ENCODE measurements at places on chromosomes 12 and 14.

DNA sequence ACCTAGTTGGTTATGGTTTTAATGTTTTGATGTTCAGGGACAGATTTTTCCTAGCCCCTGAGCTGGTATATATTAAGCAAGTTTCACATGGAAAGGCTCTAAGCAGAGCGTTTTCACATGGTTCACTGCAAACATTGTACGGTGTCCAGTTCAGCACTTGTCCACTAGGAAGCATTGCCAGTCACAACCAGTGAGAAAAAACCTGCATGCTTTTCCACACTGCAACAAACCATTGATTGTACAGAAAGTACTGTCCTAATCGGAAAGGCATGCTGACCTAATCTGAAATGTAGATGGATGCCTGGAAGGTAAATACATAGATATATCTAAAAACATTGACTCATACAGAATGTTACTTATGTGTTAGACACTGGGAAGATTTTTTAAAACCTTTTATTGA lies 25.0 kb upstream of the NPAS3 start:
- no peak for DNase-seq

DNA sequence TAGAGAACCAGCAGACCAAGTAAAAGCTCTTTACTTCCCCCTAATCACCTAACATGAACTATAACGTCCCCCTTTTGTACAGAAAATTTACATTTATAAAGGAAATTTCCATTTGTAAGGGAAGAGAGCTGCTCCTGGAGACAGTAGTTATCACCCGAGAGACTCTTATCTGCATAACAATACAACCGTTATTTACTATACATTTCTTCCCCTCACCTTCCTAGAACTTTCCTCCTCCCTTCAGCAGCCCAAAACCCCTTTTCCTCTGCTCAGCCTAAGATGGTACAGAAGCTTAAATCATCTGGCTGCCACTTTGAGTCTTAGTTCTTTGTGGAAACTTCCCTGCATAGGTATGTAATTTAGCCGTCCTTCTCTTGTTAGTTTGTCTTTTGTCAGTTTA lies 40.4 kb upstream of the ETV6 start:
- no peak for DNase-seq

DNA sequence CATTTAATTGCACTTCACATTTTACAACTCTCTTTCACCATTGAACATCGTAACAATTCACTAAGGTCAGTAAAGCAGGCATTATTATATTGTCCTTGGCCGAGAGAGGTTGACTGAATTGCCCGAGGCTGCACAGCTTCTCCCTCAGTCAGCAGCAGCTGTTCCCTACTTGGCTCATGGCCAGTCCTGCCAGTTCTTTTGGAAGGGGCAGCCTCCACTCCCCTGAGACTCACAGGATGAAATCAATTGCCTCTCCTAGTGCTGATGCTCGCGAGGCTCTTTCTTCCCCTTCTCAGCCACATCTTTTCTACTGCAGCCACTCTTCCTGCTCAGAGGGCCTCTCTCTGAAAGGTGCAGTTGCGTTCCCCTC lies 79.9 kb upstream of the KCNA1 start:
- peak; percentile 25 for DNase-seq

DNA sequence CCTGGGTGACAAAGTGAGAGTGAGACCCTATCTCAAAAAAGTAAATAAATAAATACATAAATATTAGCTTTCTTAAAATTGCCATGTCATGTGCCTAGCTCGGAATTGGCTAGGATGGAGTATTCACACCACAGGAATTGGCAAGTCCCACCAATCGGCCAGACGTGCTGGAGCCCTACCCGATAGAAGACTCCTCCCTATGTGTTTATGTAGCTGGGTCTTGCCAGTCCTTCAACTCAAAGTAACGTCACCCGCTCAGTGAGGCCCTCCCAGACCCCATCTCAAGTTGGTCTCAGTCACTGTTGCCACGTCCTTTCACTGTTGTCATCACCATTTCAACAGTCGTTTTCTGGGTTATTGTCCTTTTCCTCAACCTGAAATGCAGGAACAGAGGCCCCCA lies 20.2 kb downstream of the VRTN start:
- no peak for DNase-seq

- DNase-seq = no peak
These were observed 86.2 kb downstream of the IGF1 start for GRCh38 chr12:102394200-102394599.

GRCh38 chr12:67531501-67531900 lies 117.0 kb upstream of the DYRK2 start:
- DNase-seq = no peak

- peak; percentile 69 for DNase-seq
These were observed 36.8 kb downstream of the NIN start for GRCh38 chr14:50794068-50794645.

DNA sequence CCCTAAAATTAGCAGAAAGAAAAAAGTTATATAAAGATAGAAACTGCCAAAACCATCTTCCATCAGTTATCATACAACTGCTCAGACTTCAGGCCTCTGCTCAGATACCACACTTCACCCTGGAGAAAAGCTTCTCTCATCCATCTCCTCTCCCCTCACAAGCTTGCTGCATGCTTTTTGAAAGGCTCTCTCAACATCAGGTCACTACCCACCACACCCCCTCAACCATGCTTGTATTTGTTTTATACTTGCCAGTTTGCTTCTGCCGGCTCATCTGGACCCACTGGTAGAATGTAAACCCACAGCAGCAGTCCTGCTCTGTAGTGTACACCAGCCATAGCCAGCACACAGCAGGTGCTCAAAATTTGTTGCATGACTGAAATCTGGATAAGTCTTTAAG lies 8.8 kb downstream of the PPP1CC start:
- no peak for DNase-seq

DNA sequence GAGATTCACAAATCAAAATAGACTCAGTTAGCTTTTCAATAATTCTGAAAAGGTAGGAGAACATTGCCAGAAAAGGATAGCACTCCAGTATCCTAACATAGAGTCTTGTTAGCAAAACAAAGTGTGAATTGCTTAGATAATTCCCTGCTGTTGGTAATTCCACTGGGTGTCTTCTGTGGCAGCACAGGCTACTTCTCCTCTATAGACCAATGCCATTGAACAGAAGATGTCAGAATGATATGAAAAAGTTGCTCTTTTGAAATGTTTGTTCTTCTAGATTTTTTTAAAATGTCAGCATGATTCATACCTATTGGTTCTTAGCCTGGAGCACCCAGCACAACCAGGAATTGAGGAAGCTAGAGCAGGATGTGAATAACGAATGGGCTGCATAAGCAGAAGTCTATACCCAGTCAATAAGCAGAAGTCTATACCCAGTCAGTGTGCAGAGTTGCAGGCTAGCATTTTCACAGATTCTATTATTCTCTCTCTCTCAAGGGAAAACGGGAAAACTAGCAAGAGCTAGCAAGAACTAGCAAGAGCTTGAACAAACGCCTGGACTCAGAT lies 112.8 kb downstream of the SYT1 start:
- DNase-seq = peak; percentile 51

- no peak for DNase-seq
These were observed 62.9 kb upstream of the VSX2 start for GRCh38 chr14:74176400-74176793.
